ENCODE measurements at places on chromosomes 1 and 21.

- no peak for DNase-seq
Measured at GRCh38 chr1:46520063-46520911, 30.7 kb downstream of the DMBX1 start.

GRCh38 chr1:67687198-67687545 is 2.2 kb downstream of the GADD45A start:
- no peak for DNase-seq

DNA sequence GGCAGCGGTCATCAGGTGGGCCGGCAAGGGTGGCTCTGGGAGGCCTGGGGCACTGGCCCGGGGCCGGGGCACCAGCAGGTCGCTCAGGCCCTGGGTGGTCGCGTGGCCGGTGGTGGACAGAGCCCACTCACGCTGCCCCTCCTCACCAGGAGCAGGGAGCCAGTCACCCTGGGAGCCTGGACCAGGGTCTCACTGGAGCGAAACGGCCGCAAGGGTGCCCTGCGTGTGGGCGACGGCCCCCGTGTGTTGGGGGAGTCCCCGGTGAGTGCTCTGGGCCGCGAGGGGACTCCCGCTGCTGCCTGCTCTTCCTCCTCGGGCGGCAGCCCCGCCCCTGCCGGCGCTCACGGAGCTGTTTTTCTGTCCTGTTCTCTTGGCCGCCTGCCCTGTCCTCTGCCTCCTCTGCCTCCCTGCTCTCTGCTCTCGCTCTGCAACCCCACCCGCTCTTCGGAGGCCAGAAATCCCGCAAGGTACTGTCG is 23.5 kb downstream of the RNF223 start:
- DNase-seq, result no peak

DNA sequence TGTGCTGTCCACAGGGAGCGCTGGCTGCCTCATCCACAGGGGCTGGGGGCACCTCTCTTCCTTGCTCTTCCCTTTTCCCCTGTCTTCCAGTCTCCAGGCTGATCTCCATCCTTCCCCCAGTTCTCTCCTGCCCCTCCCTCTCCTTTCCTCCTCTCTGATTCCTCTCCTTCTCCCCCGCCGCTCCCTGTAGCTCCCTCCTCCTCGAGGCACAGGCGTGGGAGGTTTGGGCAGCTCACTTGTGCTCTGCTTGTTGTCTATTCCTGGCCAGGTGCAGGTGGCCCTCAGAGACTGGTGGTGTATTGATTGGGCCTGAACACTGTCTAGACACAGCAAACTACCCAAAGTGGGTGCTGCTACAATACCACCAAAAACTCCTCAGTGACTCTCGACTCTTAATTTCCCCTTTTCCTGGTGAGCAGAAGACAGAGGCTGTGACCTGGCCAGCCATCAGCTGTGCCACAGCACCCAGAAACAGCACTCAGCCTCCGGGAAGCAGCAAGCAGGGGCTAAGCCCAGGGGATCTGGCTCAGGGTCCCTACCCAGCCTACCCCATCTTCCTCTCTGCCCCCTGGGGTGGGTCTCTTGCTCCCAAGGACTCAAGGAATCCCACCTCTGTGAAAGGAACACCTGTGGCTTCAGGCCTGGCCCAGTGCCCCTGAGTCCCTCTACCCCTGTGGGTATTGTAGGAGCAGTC is 93.3 kb downstream of the DDX20 start:
- DNase-seq, result no peak

DNA sequence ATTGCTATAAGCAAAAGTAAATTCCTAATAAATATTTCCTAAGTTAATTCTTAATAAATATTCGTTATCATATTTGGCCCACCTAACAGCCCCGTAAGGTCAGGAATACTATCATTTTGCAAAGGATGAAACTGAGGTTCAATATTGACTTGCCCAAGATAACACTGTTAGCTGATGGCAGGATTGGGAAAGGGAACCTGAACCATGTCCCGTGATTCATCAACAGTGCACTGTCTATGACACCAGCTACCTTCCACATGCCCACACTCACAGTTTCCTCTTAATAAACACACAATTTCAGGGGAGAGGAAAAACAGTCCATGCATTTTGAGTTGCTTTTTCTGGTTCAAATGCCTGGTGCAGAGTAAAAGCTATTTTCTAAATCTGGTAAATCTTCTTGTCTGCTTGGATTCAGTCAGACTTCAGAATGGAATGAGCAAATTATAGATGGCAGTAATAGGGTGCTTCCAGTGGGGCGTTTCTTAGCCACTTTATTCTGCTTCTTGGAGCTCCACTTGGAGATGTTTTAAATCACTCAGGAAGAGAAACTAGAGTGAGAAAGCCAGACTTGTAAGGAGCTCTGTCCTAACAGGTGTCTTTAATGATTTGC is 354.6 kb downstream of the PDE4B start:
- no peak for DNase-seq

- no peak for DNase-seq
Measured at GRCh38 chr1:100713626-100714025, 5.9 kb upstream of the VCAM1 start.

- no peak for DNase-seq
Measured at GRCh38 chr1:88029142-88029541, 654.9 kb upstream of the PKN2 start.

GRCh38 chr1:202245391-202245790 is 51.8 kb downstream of the LGR6 start:
- DNase-seq, result no peak

GRCh38 chr21:22561946-22562345 is 1563.7 kb downstream of the NCAM2 start:
- no peak for DNase-seq

DNA sequence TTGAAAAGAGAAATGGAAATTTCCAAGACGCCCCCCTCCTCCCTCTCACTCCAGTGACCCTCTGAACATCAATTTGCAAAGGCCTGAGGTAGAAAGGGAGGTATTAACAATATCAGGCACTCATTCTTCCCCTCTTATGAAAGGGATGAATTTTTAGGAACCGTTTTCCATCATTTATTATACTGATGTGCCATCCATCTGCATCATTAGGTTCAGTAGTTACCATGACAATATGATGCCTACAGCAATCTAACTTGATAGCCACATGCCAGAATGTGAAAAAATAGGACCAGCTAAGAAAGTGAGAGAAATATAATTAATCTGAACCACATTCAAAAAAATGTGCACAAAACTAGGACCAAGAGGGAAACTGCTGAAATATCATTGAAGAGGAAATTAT is 40.9 kb downstream of the SEC16B start:
- DNase-seq, result no peak

GRCh38 chr1:48061162-48062136 is 64.3 kb upstream of the TRABD2B start:
- DNase-seq, result no peak

- no peak for DNase-seq
Measured at GRCh38 chr1:26897351-26897750, 2.9 kb downstream of the GPATCH3 start.

Data from activated gamma-delta T cell treated with anti-CD3 and anti-CD28 coated beads, Interleukin-2, amount 50 U/mL, for 16 hours (primary cell).